Glutamatergic neuron (in vitro differentiated cells): ENCODE measurements at places on chromosomes 4 and X. TPM values are rescaled to one million over a fixed set of nuclear protein-coding genes. Genes with fewer than 3 reads are reported as not detected.
A peak's percentile ranks its signal among the peaks of the same experiment; 100 is the strongest.

IL15 gene
- not detected for total RNA-seq

COL4A6 gene
- total RNA-seq: 0.05 TPM

HELT gene
- total RNA-seq: not detected

LAMP2 gene
- 48.9 TPM for total RNA-seq

SYN1 gene
- 34.2 TPM for total RNA-seq

TMEM271 gene
- 22.7 TPM for total RNA-seq

MTNR1A gene
- not detected for total RNA-seq

FGF5 gene
- total RNA-seq: not detected

TMEM187 gene
- 6.7 TPM for total RNA-seq

WNK3 gene
- 19.7 TPM for total RNA-seq

DUSP21 gene
- not detected for total RNA-seq

WDFY3 gene
- total RNA-seq: 267 TPM

DNA sequence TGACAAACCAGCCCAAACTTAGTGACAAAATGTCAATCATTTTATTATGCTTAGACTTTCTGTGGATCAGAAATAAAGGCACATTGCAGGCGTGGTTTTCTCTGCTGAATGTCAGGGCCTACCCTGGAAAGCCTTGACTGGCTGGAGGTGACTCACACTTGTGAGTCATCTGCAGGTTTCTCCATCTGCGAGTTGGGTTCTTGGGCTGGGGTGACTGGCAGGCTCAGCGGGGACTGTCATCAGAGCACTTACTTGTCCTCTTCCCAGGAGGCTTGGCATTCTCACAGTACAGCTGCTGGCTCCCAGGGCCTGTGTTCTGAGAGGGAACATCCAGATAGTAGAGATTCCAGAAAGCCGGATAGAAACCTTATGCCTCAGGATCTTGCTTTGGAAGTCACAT is 153.8 kb upstream of the AGA start:
- no peak overlapping the region for H3K4me3 ChIP-seq
- H3K27me3 ChIP-seq: no peaks in the 10 kb centered on the region
- H3K27ac ChIP-seq: no peak overlapping the region
- H3K4me1 ChIP-seq: peaks cover 3% of the 10 kb centered on the region
- DNase-seq: peak; percentile 27

DNA sequence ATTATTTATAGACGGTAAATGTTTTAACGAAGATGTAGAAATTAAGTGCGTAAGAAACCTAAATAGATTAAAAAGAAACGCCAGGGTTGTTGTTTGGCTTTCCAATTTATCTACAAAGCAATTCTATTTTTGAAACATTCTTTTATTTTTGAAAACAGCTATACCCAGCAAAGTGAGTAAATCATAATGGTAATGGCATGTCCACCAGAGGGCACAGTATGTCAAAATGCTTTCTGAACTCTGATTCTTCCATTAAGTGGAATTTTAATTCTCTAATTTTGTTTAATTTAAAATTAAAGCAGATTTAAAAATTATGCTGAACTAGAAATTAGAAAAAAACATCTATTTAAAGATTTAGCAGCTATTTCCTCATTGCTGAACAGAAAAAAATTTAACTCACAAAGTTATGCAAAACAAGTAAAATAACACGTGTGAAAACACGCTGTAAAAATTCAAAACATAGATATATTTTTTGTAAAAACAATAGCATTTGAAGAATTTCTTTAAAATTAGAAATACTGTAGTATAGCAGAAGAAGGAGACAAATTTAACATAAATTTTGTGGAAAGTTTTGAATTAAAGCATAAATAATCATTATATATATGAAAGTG is 26.5 kb downstream of the RASSF6 start:
- DNase-seq: no peak
- no peak overlapping the region for H3K4me3 ChIP-seq
- H3K27me3 ChIP-seq: no peaks in the 10 kb centered on the region
- H3K4me1 ChIP-seq: peaks cover 1% of the 10 kb centered on the region
- H3K27ac ChIP-seq: no peak overlapping the region
- H3K36me3 ChIP-seq: no peaks in the 10 kb centered on the region

DNA sequence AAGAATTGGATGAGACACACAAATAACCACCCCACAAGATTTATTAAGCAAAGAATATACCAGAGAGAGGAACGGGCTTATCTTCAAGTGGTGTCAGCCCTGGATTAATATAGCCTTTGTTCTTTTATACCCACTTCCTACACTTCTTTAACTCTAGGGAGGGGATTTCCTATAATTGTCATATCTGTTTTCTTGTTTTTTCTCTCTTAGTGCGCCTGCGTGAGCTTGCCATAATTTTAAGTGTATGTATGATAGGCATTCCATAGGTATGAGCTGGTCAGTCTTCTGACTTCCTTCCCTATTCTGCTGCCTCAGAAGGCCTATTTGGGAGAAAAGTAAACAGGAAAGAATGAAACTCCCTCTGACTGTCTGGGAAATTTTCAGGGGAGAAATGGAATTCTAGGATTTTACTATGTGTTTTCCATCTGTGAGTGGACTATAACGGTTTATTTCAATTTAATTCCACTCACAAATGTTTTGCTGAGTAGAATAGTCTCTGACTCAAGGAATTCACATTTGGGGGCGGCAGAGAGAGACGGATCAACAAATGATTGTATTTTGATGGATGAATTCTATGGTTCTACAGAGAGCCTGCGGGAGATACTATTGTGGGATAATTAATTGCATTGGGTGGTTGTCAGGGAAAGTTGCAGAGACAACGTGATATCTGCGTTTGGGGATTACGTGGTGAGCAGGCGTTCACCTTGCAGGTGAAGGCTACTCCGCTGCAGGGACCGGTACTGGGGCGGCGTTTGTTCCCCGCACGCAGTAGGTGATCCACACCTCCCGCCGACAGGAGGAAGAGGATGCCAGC is 626 bp upstream of the CEP135 start:
- no peaks in the 10 kb centered on the region for H3K36me3 ChIP-seq
- peak overlapping the region; percentile 31 for H3K27ac ChIP-seq
- peaks cover 2% of the 10 kb centered on the region for H3K27me3 ChIP-seq
- H3K4me1 ChIP-seq: peaks cover 11% of the 10 kb centered on the region
- peak overlapping the region; percentile 89 for H3K4me3 ChIP-seq

DNA sequence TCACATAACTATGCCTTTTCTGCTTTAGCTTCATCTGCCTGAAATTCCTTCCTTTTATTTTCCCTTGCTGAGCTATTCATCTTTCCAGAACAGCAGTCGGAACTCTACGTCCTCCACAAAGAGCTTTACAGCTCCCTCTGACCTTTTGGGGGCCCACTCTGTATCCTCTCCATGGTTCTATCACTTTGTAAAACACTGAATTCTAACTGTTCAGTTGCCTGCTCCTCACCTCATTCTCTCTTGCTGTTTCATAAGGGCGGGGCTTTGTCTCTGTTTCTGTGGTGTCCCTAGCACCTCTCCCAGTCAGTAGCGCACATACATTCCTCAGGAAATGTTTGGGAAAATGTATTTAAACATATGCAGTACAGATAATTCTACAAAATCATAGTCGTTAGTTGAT is 737.0 kb downstream of the RAB28 start:
- H3K4me3 ChIP-seq: no peak overlapping the region
- H3K27me3 ChIP-seq: no peaks in the 10 kb centered on the region
- no peaks in the 10 kb centered on the region for H3K4me1 ChIP-seq
- no peaks in the 10 kb centered on the region for H3K36me3 ChIP-seq
- H3K27ac ChIP-seq: no peak overlapping the region

DNA sequence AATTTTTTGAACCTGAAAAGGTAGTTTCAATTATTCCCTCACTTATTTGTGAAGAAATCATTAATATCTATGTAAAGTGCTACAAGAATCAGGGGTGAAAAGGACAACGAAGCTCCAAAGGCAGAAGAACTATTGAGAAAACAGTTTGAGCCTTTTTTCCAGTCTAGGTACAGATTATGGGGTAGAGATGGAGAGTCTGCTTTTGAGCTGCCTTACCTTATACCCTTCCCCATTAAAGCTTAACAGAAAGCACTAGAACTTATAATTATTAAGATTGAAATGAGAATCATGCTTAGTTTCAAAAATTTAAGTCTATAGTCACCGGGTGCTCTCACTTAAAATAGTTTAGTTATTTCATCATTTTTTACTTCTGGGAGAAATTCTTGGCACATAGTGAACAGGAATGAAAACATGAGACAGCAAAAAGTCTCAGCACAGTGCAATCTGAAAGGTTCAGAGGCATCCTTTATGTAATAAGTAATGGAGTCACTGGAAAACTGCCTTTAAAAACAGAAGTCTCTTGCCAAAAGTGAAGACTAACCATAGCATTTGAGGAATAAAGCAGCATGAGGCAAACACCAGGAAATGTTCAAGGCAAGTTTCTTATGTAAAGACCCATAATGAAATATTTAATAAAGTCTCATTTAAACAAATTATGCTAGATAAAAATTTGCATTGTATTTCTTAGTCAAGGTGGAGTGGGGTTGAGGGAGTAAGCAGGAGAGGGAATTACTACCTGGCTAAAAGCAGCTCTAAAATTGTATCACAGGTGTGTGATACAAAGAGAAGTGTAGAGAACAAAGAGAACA is 5.1 kb upstream of the DCLK2 start:
- DNase-seq: no peak
- no peaks in the 10 kb centered on the region for H3K4me1 ChIP-seq
- H3K4me3 ChIP-seq: no peak overlapping the region
- H3K27me3 ChIP-seq: peaks cover 2% of the 10 kb centered on the region

DNA sequence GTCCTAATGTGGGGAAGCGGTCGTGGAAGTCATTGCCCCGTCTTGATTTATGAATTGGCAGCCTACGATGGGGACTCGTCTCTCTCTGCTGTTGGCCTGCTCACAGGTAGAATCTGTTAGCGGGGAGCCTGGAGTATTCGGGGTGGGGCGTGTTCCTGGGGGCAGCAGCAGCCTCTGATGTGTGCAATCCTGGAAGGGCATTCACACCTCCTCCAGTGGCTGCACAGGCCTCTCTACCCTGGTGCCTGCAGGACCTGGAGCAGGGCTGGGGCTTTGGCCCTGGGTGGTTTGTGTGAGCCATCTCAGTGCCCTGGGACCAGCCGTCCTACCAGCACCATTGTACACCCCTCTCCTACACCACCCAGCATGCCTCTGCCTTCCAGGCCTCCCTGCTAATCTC is 340.9 kb downstream of the ARHGAP10 start:
- H3K27me3 ChIP-seq: peaks cover 7% of the 10 kb centered on the region
- peaks cover 4% of the 10 kb centered on the region for H3K4me1 ChIP-seq
- no peak for DNase-seq
- no peak overlapping the region for H3K4me3 ChIP-seq

DNA sequence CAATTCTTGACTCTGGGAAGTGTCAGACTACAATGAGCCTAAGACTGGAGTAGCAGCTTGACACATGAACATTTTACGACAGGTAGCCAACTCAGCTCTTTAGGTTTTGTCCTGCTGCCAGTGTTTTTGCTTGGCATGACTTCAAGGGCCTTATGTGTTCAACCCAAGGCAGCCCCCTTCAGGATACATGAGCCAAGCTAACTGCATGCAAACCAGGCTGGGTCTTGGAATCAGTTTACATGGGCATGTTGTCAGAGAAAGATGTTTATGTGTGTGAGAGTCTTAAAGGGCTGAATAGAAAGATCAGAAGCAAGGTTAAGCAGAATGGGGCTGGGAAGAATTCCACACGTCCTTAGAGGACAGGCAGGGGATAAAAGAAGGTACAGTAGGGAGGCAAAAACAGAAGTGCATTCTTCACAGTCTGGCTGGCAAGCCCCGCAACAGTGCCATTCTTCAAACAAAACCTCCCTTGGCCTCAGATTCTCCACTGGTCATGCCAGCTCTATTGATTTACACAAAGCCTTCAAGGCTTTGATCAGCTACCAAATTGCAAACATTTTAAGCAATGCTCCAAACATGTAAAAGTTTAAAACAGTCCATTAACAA is 97.3 kb downstream of the NKX6-1 start:
- no peaks in the 10 kb centered on the region for H3K27me3 ChIP-seq
- no peak for DNase-seq
- no peaks in the 10 kb centered on the region for H3K36me3 ChIP-seq
- H3K4me1 ChIP-seq: no peaks in the 10 kb centered on the region
- no peak overlapping the region for H3K4me3 ChIP-seq

- no peaks in the 10 kb centered on the region for H3K4me1 ChIP-seq
- DNase-seq: no peak
- H3K4me3 ChIP-seq: no peak overlapping the region
- H3K36me3 ChIP-seq: no peaks in the 10 kb centered on the region
- no peaks in the 10 kb centered on the region for H3K27me3 ChIP-seq
Observed at GRCh38 chrX:120463241-120463640, 5.9 kb downstream of the LAMP2 start.

GRCh38 chr4:19309378-19309777 is 942.3 kb upstream of the SLIT2 start:
- DNase-seq: no peak
- H3K4me1 ChIP-seq: no peaks in the 10 kb centered on the region
- no peaks in the 10 kb centered on the region for H3K27me3 ChIP-seq

GRCh38 chr4:30696191-30696590 is 24.0 kb upstream of the PCDH7 start:
- H3K4me1 ChIP-seq: no peaks in the 10 kb centered on the region
- H3K27me3 ChIP-seq: no peaks in the 10 kb centered on the region
- no peak overlapping the region for H3K4me3 ChIP-seq
- DNase-seq: no peak
- no peak overlapping the region for H3K27ac ChIP-seq

DNA sequence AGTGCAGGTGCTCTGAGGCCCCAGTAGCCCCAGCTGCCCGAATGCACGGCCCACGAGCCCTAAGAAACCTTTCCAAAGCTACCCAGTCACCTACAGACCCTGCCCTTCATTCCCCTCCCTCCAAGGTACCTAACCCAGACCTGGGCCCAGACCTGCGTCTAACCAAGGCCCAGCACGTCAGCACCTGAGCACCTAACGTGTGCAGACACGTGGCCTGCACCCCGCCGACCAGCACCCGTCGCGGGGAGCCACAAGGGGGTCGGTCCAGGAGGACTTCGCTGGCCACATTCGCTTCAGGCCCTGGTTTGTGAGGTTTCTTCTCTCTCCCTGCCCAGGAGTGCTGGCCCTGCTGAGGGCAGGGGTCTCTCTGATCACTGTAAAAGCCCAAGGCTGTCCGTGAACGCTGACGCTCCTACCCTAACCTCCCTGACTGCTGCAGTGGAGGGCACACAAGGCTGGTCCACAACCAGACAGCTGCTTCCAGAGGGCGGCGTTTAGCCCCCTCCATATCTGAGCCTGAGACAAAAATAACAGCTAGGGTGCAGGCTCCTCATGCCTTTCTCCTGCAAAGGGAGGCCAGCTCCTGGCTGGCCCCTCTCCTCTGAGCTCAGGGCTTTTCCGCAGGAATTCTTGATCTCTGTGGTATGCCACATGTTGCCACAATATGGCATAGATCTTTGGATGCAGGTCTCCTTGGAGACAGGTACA is 31.8 kb downstream of the WDR1 start:
- no peaks in the 10 kb centered on the region for H3K36me3 ChIP-seq
- H3K27me3 ChIP-seq: peaks cover 5% of the 10 kb centered on the region
- H3K27ac ChIP-seq: peak overlapping the region; percentile 33
